ENCODE measurements at places on chromosomes 6 and 20.
A peak's percentile ranks its signal among the peaks of the same experiment; 100 is the strongest.

- no peak for DNase-seq
These were observed 9.2 kb downstream of the FOXA2 start for GRCh38 chr20:22575087-22575721.

- DNase-seq = peak; percentile 66
These were observed 23.8 kb downstream of the PRSS35 start for GRCh38 chr6:83536034-83536646.

DNA sequence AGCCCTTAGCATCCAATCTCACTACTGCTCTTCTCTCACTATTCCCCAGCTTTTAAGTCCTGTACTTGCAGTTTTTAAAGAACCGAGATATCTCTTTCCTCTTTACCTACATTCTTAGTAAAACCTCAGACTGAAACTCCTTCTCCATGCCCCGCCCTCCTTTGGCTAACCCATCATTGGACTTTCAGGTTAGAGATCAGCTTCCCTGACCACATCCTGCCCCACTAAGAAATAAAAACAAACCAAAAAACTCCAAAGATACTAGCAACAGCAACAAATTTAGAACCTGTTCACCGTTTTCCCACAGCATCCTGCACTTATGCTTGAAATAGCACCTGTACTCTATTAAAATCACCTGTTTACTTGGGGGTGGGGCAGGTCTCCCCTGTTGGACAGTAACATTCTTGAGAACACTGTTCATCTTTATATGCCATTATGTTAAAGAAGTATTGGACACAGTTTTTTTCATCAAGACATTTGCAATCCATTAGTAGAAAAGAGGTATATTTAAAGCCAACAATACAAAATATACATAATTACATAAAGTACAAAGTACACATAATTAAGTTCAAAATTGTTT is 16.3 kb upstream of the SMAP1 start:
- no peak for DNase-seq

- no peak for DNase-seq
These were observed 145.4 kb downstream of the FOXA2 start for GRCh38 chr20:22438926-22439325.

- no peak for DNase-seq
These were observed 12.0 kb downstream of the FOXP4 start for GRCh38 chr6:41558033-41558807.

- peak; percentile 7 for DNase-seq
These were observed 560.0 kb downstream of the C6orf118 start for GRCh38 chr6:164749221-164750064.

DNA sequence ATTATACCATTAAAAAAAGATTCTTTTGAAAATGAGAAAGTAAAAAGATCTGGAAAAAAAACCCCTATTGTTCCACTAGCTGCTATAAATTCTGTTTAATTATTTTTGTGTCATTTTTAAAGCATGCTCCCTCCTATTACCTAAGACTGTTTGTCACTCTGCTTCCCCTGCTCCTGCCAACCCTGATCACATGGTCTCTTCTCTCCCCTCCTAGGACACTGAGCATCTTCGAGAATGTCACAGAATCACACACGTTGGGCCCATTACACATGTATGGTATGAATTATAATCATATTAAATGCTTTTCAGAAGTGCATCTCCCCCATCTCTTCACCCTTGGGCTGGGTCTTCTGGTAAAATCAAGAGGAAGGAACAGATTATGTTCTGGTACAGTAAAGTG is 6.2 kb downstream of the SNAP91 start:
- DNase-seq = no peak

DNA sequence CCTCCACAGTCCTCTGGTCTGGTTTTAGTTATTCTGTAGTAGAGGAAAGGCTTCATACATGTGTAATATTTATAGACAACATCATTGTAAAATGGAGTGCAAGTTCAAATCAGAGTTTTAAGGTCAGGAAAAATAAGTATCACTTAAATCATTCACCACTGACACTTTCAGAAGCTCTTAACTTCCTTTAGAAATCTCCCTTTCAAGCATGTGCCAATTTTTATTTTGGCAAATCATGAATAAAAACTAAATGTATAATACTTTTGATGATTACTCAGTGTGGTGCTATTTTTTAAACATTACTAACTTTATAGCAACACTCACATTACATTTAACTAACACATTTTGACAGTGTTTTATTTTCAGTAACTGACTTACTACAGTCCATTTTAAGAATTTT is 112.2 kb downstream of the OGFRL1 start:
- DNase-seq = no peak

DNA sequence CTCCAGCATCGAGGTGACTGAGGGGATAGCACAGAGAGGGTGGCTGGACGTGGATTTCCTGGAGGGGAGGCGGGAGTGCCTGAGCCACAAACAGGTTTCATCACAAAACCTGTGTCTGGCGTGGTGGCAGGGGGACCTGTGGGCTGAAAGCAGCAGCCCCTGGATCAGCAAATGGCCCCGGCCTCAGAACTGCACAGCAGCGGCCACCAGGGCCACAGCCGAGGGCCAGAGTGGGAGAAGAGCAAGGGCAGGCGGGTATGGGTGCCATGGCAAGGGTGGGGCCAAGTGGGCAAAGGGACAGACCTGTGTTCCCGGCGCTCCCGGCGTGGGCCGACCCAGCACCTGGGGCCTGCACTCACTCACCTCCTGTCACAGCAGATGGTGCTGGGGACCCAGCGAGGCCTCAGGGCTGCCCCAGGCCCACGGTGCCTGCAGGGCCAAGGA is 19.0 kb downstream of the NTSR1 start:
- no peak for DNase-seq

DNA sequence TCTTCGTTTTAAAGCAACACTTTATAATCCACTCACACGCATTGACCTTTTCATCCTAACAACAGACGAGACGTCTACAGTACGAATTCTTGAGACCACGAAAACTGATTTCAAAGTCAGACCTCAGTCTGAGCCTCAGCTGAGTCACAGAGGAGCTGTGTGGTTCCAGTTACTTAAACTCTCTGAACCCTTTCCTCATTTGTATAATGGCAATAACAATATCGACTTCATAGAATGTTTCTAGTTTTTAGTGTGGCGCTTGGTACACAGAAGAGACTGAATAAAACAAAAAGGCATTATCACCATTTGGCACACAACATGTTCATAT is 236.9 kb downstream of the ATXN1 start:
- no peak for DNase-seq

DNA sequence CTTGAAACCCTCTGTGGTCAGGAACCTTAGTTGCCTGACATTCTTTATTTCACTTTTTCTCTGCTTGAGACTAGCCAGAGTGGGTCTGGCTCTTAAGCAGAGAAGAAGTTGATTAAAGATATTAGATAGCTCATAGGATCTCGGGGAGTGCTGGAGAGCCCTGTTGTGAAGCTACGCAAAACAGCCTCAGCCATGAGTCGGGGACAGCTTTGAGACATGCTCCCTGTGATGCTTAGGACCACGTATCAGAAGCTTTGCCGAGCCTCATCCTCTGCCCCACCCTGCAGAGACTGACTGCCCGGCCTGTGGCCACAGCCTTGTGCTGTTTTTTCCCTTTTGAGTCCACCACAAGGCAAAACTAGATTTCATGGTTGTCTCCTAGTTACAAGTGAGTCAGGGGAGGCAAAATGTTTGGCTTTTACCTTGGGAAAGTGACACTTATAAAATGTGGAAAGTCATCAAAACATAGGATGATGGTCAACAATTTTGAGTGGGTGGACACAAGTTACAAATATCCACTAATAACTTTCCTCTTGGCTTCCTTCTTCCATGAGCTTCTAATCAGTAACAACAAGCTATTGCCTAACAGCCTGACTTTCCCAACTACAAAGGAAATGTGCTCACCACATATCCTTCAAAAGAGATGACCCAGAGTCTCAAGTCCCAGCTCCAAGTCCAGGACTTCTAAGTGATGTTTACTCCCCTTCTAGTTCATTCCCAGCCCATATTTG is 108.4 kb downstream of the JAG1 start:
- peak; percentile 80 for DNase-seq

- no peak for DNase-seq
These were observed 122.9 kb downstream of the ZMYND8 start for GRCh38 chr20:47233333-47234188.

GRCh38 chr6:163287626-163288025 is 126.9 kb upstream of the QKI start:
- no peak for DNase-seq

DNA sequence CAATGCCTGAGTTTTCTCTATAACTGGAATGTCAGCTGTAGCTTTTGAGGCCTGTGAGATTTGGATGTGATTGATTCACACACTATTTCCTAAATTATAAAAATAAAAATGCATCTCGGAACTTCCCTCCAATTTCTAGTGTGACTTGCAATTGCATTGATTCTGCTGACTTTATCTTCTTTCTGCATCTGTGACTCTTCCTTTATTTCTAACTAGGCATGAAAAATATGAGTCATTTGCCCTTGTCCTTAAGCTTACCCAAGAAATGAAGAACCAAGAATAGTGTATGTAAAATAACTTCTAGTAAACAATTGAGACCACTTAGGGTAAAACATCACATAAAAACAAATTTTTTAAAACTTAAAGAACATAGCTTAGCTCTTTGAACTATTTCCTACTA is 12.9 kb downstream of the OR2J2 start:
- no peak for DNase-seq

GRCh38 chr20:50389808-50390684 is 120.1 kb upstream of the PTPN1 start:
- no peak for DNase-seq

GRCh38 chr6:51559059-51559458 is 528.4 kb downstream of the PKHD1 start:
- DNase-seq = peak; percentile 58

DNA sequence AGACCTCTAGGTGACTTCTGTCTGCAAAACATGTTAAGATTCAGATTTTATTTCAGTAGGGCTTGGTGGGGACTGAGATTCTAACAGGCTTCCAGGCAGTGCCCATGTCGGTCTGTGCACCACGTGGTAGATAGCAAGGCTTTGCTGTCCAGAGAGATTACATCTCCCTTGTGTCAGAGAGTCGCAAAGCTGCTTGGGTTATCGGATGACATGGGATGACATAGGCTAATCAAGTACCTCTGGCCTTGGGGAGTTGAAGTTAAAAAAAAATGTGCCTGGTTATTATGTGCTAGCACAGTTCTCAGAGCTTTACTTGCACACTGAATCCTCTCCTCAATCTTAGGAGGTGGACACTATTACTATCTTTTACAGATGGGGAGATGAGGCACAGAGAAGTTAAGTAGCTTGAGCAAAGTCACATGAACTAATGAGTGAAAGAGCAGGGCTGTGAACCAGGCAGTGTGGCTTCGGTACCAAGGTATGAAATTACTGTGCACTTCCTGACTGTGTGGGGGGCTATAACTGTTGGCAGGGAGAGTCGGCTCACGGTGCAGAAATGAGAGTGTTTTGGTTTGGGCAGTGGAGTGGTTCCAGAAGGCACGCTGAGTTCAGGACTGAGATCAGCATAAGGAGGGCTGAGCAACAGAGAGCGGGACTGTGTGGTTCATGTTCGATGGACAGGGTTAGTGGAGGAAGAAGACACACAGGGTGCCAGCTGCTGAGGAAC is 41.1 kb downstream of the FARS2 start:
- no peak for DNase-seq

DNA sequence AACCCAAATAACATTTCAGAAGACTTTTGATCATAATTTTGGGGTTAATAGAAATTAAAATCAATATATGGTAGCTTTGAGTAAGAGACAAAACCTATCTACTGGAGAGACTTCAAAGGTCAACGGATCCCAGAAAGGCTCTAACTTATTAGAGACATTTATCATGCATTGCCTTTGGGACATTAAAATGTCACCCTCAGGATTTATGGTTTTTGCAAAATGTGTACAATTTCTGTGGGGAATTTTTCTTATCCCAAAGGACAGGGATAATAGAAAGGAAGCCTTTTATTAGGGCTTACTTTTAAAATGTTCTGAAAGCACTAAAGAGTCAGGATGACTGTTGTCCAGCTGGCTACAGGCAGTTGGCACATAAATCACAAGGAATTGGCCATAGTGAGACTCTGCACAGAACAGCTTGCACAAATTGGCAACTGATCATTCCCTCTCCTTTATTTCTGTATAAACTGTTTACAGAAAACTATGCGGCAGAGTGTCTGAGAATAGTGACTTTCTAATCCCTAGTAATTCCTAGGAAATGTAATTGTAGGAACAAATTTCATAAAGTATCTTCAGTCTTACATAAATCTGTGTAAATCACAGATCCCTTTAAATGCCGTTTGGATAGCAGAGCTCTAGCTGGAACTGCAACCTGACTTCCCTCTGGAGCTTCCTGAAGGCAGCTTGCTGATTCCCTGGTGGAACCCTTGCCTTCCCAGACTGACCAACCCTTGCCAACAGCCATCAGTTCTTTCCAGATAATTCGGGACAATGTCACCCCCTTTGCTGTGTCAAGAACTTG is 201.1 kb upstream of the PREP start:
- no peak for DNase-seq

DNA sequence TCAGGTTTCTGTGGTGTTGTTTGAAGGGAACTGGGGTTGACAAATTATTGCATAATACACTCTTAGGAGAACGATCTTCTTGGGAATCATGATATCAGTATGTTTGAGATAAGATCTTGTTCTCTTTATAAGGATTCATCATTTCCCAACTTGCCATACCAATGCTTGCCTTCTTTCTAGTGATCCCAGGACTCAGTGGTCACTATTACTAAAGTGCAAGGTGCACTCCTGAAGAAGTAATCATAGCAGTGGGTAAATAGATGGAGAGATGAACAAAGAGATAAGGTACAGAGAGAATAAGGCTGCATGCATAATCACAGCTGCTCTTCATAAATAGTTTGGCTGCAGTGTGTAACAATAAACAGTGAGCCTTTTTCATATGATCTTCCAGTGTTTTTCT is 404.0 kb downstream of the DOK5 start:
- no peak for DNase-seq

- DNase-seq = no peak
These were observed 22.8 kb downstream of the FOXQ1 start for GRCh38 chr6:1334684-1335083.

- DNase-seq = no peak
These were observed 136.5 kb upstream of the OLIG3 start for GRCh38 chr6:137630666-137631065.

DNA sequence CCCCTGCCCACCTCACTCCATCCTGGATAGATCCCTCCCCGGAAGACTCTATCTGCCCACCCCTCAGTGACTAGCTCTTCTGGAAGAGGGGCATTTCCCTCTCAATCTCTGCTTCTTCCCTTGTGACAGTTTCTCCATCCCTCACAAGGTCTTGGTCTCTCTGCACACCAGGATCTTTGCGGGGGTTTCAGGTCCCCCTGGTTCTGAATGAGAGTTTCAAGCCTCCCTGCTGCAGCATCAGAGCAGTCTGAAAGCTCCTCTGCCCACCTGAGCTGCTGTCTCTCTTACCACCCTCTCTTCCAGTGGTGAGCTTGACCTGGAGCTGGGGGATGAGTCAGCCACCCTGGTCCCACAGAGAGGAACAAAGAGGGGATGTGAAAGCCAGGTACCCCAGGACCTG is 24.4 kb downstream of the TNXB start:
- no peak for DNase-seq

All from epithelial cell of esophagus (primary cell).